ENCODE measurements at places on chromosomes 13 and 19.

GRCh38 chr19:39754971-39755370 is 17.1 kb upstream of the CLC start:
- no peak for DNase-seq

GRCh38 chr19:10227026-10227971 is 3.8 kb downstream of the S1PR2 start:
- DNase-seq, result peak; percentile 45

GRCh38 chr13:26541041-26541440 is 16.4 kb upstream of the WASF3 start:
- no peak for DNase-seq

DNA sequence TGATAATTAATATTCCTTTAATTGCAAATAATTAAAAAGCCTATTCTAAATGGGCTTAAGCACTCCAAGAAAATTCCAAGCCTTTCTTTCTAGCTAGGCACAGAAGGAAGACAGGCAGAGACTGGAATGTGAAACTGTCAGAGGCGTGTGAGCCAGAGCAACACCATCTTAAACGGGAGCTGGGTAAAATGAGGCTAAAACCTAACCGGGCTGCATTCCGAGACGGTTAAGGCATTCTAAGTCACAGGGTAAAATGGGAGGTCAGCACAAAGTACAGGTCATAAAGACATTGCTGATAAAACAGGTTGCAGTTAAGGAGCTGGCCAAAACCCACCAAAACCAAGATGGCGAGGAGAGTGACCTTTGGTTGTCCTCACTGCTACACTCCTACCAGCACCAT is 300.4 kb downstream of the SLITRK6 start:
- no peak for DNase-seq

DNA sequence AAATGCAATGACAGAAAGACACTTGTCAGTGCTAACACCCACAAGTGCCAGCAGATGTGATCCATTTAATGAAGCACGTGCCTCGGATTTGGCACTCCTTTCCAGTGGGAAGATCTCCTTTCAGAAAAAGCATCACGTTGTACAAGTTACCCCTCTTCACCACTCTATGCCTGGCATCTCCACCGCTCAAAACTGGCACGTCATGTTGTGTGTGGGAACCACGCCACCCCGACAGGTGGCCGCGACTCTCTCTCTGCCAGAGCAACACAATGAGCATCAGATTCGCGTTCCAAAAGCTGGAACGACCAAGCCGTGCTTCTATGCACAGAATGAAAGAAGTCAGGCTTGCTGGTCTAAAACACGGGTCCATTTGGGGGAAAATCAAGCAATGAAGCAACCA is 24.3 kb downstream of the TMTC4 start:
- DNase-seq, result no peak

GRCh38 chr13:114105521-114106225 is 26.8 kb downstream of the RASA3 start:
- no peak for DNase-seq

- DNase-seq, result no peak
Observed at GRCh38 chr19:45136507-45137178, 24.1 kb downstream of the NKPD1 start.

DNA sequence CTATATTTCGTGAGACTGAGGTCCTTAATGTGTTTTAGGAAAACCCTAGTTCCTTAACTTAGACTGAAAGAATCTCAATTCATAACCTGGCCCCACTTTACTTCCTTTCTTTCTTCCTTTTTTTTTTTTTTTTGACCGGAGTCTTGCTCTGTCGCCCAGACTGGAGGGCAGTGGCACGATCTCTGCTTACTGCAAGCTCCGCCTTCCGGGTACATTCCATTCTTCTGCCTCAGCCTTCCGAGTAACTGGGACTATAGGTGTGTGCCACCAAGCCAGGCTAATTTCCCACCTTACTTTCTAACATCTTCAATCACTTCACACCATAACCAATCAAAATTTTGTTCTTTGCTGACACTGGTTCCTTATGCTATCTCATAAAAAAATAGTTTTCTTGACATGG is 2097.0 kb downstream of the PCDH9 start:
- DNase-seq, result no peak

DNA sequence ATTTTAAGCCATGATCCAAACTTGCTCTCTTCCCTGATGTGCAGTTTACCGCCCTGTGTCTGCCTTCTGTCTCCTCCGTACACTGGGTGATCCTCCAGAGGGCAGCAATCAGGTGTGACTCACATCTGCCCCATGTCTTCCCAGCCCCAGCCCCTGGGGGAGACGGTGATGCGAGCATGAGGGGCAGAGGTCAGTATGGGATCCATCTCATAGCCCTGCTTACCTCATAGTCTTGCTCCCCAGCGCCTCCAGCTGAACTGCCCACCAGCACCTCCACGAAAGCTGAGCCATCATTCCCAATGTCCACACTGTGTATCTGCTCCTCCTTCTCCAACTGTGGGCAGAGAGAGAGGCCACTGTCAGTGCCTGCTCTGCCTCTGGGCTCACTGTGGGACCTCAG is 14.6 kb downstream of the XRCC1 start:
- no peak for DNase-seq

DNA sequence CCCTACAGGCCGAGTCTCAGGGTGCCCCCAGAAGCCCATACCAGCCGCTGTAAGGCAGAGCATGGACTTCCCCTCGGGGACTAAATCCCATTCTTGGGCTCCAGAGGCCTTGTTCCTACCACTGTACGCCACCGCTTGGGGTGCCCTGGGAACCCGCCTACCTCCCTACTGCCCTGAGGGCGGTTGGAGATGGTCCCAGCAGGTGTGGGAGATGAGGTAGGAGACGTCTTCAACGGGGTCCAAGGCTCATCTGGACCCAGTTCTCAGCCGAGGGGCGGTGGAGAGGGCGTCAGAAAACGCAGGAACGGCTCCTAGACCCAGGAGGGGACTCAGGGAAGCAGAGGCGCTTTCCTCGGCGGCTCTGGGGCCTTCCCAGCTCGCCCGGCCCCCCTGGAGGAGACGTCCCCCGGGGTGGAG is 833 bp upstream of the ZIK1 start:
- DNase-seq, result no peak

- no peak for DNase-seq
Observed at GRCh38 chr19:35846038-35846668, 6.2 kb downstream of the NPHS1 start.

DNA sequence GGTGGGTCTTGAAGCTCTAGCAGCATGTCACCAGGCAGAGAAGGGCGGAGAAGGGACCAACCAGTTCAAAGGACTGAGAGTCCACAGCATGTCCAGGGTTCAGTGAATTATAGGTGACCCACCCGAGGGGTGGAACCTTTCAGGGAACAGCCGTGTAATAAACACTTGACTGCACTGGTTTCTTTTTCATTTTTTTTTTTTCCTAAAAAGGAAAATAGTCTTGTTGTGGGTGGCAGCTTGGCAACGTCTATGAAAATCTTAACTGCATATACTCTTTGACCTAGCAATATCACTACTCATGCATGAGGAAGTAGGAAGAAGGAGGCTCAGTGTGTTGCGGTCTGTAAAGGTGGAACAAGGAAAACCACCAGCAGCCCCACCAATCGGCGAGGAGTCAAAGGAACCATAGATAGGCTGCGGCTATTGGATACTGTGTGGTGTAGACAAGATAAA is 13.0 kb upstream of the MYH14 start:
- no peak for DNase-seq

GRCh38 chr13:91361755-91362271 is 14.3 kb downstream of the MIR17HG start:
- DNase-seq, result no peak

GRCh38 chr13:101013245-101013644 is 338.6 kb upstream of the TMTC4 start:
- DNase-seq, result no peak

DNA sequence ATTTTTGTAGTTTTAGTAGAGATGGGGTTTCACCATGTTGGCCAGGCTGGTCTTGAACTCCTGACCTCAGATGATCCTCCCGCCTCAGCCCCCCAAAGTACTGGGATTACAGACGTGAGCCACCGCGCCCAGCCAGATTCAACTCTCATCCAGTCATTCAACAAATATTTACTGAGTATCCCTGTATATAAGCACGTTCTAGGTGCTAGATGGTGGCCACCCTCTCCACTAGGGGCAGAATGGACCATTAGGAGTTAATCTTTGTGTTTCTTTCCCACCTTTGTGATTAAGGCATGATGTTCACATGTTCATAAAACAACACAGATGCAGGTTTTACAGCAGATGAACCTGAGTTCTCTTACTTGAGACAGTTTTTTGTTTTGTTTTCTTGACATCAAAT is 7.3 kb downstream of the SHKBP1 start:
- DNase-seq, result no peak

DNA sequence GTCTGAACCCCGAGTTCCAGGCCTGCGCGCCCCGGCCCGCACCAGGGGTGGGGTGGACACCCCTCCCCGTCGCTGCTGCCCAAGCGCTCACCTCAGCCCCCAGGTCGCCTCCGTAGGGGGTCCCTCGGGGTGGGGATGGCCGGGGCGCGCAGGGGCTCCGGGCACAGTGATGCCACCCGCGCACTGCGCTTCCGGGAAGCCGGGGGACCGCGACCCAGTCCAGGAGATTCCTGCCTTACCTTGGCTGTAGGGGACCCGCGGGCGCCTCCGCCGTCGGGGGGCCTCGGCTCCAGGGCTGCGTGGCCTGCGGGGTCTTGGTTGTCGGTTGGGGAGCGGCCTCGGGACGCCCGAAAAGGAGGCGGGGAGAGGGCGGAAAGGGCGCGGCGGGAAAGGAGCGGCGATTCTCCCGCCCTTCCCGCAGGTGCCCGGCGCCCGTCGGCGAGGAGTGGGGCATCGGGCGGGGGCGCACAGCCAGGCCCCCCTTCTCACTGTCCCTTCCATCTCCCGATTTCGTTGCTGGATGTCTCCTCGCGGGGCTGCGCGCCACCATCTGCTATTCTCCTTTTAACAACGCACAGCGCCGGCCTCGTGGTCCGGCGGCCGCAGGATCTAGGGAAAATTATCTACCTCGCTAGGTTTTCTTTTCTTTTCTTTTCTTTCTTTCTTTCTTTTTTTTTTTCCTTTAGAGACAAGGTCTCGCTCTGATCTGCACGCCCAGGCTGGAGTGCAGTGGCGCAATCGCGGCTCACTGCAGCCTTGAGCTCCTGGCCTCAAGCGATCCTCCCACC is at the start of gene KEAP1:
KEAP1 (minus strand) TSS at position 355 of the 788 bp plus-strand sequence. CDS start 3,323 bp downstream, outside the sequence.
- DNase-seq, result no peak

GRCh38 chr13:30561511-30561910 is 56.2 kb upstream of the USPL1 start:
- no peak for DNase-seq

GRCh38 chr13:26168237-26168814 is 53.8 kb downstream of the RNF6 start:
- no peak for DNase-seq

DNA sequence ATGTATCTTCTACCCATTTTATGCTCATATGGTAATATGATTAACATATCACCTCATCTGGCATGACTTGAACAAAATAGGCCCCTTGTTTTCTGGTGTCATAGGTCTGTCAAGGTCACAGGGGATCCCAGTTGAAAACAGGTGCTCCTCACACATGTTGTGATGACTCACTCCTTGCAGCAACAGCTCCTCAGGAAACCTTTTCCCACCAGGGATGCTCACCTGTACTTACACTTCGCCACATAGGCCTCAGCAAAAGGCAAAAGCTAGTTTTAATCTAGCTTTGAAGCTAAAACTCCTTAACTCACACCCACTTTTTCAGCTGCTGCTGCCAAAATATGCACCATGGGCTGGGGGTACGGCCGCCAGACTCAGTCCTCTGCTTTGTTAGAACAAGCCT is 110.0 kb upstream of the SOX21 start:
- no peak for DNase-seq

GRCh38 chr13:20024702-20025101 is 66.2 kb downstream of the ZMYM2 start:
- no peak for DNase-seq

DNA sequence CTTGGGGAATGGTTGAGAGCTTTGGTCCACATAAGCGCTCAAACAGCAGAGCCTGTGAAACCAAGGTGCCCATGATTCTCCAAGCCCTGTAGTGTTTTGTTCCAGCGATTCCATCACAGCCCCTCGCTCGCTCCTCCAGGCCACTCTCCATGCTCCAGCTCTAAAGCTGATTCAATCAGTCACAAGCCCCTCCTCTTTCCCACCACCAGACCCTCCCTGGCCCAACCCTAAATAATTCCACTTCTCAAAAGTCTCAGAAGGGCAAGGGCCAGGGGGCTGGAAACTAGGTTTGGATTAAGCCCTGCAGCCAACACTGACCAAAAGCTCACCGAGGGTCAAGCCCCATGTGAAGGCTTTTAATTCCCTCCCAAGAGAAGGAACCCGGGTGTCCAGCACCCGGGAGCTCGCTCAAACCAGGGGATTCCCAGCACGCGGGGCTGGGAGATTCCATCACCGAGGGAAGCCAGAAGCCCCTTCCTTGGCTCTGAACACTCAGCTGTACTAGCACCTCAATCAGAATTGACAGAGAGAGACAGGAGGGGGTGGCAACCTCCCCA is 1.5 kb downstream of the ZNF296 start:
- no peak for DNase-seq

GRCh38 chr19:13573056-13573667 is 66.9 kb upstream of the CACNA1A start:
- no peak for DNase-seq

DNA sequence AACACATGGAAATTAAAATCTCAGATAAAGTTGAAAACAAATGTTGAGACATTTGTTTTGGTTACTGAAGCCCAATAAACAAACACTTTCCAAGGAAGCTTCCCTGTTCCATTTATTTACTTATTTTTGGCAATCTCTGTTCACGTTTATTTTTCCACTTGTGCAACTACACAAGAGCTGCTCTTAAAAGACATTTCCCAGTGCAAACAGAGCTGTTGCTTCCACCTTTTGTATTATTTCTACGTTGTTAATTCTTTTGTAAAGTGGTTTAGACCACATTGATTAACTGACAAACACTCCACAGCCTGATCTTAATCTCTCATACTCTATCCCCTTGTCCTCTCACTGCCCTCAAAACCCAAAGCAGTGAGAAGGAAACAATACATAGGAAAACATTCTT is 757.6 kb downstream of the LIG4 start:
- DNase-seq, result no peak

GRCh38 chr19:41565379-41565720 is 10.6 kb upstream of the CEACAM21 start:
- no peak for DNase-seq

Measured in GM03348 (cell line).